Activated gamma-delta T cell (primary cell): ENCODE measurements at places on chromosomes 1 and 21.

DNA sequence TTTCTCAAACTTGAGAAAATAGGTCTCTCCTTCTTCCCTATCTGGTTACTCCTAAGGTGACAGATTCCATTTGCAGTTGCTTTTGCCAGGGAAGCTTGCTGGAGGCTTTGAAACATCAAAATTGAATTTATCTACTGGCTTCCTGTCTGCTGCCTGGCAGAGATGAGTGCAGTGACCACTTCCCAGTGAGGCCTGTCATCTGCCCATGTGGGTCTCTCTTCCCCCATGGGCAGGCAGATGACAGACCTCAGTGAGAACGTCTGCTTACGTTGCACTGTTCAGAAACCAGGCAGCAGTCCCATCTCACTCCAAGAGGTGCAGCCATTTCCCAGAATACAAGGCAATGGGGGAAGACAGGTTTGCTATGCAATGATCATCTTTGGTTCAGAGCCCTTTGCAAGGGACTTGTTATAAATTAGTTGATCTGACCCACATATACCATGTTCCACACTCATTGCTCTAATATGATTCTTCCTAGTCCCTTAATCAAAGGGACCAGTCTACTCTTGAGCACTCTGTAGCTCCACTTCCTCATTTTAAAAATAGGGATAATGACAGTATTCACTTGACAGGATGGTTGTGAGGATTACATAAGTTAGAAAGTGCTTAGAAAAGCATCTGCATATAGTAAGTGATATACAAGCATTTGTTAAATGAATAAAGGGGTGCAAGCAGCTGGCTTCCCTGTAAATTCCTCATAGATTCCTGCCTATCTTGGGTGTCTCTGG lies 10.6 kb downstream of the PGBD5 start:
- no peak for DNase-seq

DNA sequence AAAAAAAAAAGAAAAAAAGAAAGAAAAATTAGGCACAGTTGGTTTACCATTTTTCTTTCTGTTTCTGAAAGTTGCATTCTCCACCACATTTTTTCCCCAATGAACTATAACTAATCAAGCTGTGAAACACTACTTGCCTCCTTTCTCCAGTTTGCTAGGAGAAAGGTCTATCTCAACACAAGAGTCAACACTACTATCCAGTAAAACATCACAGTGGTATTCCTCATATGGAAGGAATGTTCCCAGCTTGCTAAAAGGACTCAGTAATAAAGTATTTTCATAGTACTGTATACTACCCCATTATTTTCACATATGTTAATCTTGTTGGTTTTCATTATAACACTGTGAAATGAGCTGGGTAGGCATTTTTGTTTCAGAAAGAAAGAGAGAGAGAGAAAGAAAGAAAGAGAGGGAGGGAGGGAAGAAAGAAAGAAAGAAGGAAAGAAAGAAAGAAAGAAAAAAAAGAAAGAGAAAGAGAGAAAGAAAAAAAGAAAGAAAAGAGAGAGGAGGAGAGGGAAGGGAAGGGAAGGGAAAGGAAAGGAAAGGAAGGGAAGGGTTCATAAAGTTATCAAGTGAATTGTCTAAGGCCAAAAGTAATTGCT lies 7.9 kb downstream of the PTGER3 start:
- DNase-seq, result no peak

DNA sequence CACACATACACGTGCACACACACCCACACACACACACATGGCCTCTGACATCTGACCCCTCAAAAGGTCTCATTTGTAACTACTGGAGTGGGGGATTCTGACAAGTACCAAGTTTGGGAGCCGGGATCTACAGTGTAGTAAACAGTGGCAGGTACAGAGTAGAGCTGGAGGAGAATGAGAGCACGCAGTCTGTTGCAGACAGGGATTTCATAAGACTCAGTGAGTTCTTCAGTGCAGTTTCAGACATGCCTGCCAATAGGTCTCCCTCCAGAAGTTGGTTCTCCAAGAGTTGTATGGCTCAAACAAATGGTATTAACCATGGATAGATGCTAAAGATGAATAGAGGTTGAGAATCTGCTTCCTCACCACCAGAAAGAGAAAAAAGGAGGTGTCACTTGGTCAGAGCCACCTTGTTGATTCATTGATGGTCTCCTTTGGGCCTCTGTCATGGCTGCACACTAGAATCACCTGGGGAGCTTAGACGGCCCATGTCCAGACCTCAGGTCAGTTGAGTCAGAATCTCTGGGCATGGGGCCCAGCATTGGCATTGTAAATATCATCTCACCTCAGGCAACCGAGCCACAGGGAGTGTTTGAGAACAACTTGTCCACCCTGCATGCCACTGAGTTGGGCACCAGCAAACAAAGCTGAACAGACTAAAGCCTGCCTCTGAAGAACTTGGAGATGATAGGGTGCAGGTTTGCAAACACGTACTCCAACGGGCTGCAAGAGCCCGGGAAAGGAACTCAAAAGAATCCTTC lies 122.1 kb downstream of the EDEM3 start:
- DNase-seq, result no peak

- DNase-seq, result no peak
Measured at GRCh38 chr1:209552406-209553264, 30.9 kb upstream of the CAMK1G start.

GRCh38 chr1:116256875-116257274 lies 116.2 kb upstream of the ATP1A1 start:
- DNase-seq, result no peak

- no peak for DNase-seq
Measured at GRCh38 chr1:2238361-2239012, 10.4 kb downstream of the SKI start.

- no peak for DNase-seq
Measured at GRCh38 chr1:246901874-246902273, 29.9 kb downstream of the AHCTF1 start.

DNA sequence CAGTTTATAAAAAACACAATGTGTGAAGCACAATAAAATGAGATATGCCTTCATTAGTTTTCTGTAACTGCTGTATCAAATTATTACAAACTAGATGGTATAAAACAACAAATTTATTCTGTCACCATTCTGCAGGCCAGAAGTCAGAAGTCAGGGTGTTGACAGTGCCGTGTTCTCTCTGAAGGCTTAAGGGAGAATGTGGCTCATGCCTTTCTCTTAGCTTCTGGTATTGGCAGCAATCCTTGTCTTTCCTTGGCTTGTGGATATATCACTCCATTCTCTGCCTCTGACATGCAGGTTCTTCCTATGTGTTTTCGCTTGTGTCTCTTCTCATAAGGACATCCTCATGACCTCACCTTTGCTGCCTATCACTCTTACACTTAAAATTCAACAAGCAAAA lies 10.1 kb downstream of the NEK7 start:
- no peak for DNase-seq

DNA sequence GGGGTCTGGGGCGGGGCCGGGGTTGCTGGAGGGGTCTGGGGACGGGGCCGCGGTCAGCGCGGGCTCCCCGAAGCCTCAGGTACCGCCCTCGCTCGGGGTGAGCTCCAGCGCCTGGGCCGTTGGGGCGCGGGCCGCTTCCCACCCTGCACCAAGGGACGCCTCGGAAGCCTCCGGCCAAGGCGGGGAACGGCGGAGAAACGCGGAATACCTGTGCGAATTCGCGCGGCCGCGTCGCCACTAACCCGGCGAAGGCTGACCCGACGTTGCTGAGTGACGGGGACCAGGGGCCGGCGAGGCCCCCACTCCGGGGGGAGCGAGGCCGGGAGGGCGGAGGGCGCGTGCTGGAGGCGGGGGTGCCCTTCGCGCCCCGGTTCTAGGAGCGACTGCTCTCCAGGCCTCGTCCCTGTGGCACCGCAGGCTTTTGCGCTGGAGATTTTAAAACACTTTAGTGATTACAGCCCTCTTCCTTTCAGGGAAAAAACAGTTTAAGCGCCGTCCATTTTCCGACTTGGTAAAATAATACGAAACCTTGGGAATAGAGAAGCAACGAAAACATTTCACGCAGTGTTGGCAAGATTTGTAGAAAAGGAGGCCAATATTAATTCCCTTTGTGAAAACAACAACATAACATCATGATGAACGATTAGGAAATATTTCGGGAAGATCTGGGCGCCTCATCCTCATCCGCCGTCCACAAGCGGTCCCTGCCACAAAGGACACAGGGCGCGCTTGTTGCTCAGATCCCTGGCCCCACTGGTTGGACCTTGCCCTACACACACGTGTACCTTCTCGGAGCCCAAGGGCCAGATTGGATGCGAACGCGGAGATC lies 971 bp upstream of the GNG4 start:
- DNase-seq, result no peak

GRCh38 chr21:17925000-17925610 lies 105.9 kb upstream of the C21orf91 start:
- no peak for DNase-seq

- no peak for DNase-seq
Measured at GRCh38 chr1:108513044-108513415, 46.9 kb upstream of the EEIG2 start.

DNA sequence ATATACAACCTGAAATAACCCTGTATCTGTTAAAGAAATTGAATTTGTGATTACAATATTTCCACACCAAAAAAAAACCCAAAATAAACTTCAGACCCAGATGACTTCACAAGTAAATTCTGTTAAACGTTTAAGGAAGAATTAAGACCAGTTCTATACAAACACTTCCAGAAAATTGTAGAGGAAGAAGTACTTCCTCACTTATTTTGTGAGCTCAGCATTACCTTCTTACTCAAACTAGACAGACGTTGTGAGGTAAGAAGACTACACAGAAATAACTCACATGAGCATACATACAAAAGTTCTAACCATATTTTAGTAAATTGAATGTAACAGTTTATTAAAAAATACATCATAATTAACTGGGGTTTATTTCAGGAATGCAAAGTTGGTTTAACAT lies 18.8 kb downstream of the RALGPS2 start:
- no peak for DNase-seq

- DNase-seq, result no peak
Measured at GRCh38 chr1:176364236-176364905, 98.6 kb upstream of the PAPPA2 start.

GRCh38 chr1:228265167-228265566 lies 57.3 kb downstream of the OBSCN start:
- DNase-seq, result no peak

DNA sequence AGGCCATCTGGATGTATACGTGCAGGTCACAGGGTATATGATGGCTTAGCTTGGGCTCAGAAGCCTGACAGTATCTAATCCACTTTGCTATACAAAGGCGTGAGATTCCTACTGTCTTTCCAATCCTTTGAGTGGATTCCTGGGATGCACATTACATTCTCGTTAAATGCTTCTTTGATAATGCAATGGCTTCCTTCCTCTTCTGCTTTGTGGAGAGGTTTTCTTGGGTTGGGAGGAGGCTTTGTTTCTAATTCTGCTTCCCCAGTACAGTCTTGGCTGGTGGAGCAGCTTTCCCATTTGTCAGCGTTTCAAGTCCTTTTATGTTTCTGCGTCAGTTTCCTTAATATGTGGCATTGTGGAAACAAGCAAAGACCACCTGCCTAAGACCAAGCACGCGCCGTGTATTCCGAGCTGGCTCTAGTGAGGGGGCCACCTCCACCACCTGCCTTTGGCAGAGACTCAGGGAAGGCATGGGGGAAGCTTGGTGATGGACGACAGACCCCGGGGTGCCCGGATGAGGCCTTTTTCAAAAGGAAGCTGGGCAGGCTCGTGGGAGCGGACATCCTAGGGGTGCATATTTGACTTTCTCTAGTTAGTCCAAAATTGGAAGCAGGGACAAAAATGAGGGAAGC lies 72.7 kb downstream of the WDR4 start:
- DNase-seq, result no peak

GRCh38 chr1:74430342-74430934 lies 82.0 kb downstream of the LRRC53 start:
- DNase-seq, result no peak

- no peak for DNase-seq
Measured at GRCh38 chr1:110084227-110085078, 14.0 kb upstream of the ALX3 start.

DNA sequence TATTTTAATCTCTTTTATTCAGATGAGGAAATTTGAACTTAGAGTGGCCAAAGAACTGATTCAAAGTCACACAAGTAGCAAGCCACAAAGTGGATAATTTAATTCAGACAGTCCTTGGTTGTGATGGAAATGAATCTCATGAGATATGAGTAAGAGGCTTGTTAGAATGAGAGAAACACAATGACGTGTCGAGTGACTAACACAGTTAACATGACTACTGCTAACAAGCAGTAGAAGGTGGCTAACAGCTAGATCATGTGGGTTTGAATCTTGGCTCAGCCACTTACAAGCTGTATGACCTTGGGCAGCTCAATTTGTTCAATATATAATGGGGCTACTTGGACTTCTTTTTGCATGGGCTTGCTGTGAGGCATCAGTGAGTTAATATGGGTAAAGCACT lies 104.5 kb upstream of the LMO4 start:
- DNase-seq, result no peak

- no peak for DNase-seq
Measured at GRCh38 chr1:228318823-228319241, 87.8 kb downstream of the TRIM11 start.

DNA sequence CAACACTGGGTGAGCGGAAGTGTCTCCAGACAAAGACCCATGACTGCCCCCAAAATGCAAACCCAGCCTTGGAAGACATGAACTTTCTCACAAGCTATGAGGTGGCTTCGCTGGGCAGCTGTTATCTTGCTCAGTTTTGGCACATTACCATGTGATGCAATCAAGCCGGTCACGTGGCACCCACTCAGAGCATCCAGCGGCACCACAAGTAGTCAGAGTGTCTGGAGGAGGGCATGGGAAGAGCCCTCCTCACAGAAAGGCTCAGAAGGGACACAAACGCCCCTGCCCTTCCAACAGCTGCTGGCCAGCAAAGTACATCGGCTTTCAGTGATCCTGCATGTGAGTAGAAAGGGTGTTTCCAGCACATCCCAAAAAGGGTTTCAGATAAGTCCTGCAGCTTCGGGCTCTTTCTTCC lies 145.5 kb upstream of the IRF2BP2 start:
- no peak for DNase-seq

DNA sequence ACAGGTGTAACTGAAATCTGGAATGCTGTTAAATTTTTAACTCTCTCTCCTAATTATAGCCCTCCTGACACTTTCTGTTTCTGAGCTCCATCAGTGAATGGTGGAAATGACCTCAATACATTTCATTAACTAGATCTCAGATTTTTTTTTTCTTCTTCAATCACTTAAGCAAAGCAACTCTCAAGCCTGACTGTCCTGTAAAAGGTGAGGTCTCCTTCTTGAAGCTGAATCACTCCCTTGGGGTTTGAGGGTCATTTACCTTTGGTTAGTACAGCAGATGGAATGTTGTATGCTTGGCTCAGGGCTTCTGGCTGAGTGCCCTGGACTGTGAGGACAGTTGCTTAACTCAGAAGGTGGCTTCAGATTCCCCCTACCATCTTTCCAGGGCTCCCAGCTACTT lies 518.7 kb downstream of the PTPRC start:
- DNase-seq, result no peak

- no peak for DNase-seq
Measured at GRCh38 chr1:176055398-176055797, 151.7 kb downstream of the COP1 start.

- no peak for DNase-seq
Measured at GRCh38 chr1:244237445-244237844, 186.4 kb downstream of the ZBTB18 start.
